Naive thymus-derived CD8-positive, alpha-beta T cell (primary cell): ENCODE measurements at places on chromosomes 12 and 14.

DNA sequence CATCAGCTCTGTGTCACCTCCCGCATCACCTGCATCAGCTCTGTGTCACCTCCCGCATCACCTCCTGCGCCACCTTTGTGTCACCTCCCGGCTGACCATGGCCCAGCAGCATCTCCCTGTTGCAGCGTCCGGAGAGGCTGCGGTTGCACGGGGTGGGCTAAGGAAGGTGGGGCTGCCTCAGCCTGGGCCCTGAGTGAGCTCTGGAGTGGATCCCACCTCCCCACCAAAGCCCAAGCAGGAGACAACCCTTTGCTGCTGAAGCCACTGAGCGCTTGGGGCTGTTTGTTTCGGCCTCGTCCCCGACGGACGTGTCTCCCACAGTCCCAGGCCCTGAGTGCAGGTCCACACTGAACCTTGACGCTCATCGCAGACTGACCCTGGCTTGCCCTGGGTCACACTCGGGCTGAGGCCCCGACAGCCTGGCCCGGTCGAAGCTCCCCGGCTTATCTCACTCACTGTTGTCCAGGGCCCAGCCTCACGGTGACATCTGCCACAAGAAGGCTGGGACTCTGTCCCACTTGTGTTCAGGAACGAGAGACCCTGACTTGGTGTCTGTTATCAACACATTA, 12.2 kb downstream of the TMEM121 start:
- DNase-seq: no peak

DNA sequence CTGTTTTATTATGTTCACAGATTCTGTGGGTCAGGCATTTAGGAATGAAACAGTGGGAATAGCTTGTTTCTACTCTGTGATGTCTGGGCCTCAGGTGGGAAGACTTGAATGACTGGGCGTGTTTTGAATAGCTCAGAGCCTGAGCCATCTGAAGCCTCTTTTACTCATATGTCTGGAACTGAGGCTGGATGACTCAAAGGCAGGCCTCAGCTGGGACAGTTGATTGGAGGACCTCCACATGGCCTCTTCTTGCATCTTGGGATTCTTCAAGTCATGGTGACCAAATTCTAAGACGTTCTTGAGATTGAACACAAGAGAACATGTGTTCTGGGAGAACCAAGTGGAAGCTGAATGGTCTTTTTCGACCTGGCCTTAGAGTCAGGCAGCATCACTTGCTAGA, 45.8 kb upstream of the TBX3 start:
- DNase-seq: no peak

DNA sequence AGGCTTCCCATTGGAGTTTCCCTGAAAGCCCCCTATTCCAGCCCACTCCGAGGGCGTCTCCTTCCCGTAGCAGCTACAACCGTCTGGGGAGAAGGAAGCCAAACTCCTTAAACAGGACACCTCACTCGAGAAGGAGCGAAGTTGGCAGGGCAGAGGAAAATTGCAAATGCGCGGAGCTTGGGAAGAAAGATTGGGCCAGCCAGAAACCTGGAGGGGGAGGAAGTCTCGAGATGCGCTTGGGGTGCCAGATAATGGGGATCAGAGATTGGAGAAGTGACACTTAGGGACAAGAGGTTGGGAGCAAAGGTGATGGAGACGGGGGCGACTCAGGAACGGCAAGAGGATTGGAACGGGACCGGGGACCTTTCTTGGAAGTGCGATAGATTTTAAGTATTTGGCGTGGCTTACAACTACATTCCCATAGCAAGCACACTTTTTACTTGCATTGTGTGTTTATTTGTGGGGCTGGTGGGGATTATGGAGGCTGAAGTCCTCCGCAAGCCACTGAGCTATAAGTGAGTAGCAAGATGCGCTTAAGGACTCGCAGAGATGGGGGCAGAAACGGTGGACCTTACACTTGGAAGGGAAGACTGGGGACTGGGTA, 926 bp downstream of the HRK start:
- no peak for DNase-seq

DNA sequence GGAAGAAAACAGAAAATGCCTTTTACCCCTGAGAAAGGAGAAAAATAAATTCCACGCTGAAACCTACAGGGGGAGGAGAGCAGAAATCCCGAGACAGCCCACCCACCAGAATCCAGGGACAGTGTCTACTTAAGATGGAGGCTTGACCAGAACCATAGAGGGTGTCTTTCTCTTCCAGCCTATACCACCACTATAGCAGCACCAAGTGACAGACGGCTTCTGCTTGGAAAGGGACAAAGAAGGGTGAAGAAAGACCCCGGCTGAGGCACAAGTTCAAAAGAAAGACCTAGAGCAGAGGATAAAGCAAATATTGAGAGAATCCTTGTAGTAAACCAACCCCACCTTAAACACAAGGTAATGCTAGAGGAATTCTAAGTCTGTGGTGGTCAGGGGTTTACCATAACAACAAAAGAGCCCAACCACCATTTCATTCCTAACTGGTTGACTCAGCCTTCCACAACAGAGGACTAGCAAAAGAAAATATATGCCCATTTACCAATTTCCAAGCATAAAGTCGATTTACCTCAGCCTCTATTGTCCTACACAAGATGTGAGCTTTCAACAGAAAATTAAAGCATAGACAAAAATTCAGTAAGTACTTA, 105.3 kb upstream of the FOXG1 start:
- no peak for DNase-seq

DNA sequence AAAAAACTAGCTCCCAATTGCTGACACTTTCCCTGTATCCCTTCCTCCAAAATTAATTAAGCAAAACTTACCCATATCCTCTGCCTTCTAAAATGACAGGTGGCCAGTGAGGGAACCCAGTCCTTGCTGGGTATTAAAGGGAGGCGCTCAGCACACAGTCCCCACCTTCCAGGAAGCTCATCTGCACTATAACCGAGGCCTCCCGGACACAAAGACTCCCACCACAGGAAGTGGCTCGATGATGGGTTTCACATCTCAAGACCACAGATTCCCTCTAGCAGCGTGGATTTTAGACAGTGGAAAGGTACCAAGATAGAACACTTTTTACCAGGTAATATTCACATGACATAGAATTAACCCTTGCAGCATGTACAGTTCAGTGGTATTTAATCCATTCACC, 126.8 kb upstream of the NCOR2 start:
- DNase-seq: no peak

DNA sequence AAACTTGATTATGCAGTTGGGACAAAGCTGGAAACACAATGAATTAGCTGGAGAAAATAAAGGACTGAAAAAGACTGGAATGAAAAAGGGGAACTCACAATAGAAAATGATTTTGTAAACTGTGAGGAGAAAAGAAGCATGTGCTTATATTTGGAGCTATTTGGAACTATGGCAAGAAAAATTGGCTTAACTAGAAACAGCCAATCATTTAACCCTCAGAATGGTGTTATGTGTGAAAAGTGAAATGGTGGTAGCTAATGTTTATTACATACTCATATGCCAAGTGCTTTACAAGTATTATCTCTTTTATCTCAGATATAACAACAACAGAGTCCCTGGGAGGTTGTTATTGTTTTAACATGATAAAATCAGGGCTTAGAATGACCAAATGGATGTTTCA, 583.1 kb upstream of the SEL1L start:
- DNase-seq: no peak

- no peak for DNase-seq
These were observed 67.3 kb downstream of the PRIMA1 start for GRCh38 chr14:93720981-93721483.

DNA sequence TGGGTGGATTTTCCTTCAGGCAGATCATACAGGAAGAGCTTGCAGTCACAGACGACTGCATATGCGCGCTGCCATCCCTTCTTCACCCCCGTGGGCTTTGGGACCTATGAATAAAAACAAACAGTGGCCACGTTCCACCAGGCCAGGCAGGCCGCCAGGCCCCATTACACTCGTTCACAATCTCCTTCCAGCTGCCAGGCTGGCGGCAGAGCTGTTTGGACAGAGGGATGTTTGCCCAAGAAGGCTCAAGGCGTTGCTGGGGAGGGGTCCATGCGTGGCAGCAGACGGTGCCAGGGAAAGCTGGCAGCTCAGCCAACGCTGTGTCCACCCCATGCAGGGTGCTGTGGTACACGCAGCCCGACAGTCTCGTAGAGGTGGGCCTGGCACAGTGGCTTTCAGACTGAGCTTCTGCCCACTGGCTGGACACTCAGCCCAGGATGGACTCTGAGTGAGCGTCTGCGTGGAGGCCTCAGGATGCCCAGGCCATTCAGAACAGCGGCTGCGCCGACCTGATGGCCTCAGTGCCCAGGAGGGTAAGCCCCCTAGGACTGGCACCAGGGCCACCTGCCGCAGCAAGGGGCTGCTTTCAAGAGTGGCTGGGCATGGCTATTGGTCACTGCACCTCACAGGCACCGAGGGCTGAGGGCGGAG, 27.5 kb downstream of the AMN start:
- no peak for DNase-seq

DNA sequence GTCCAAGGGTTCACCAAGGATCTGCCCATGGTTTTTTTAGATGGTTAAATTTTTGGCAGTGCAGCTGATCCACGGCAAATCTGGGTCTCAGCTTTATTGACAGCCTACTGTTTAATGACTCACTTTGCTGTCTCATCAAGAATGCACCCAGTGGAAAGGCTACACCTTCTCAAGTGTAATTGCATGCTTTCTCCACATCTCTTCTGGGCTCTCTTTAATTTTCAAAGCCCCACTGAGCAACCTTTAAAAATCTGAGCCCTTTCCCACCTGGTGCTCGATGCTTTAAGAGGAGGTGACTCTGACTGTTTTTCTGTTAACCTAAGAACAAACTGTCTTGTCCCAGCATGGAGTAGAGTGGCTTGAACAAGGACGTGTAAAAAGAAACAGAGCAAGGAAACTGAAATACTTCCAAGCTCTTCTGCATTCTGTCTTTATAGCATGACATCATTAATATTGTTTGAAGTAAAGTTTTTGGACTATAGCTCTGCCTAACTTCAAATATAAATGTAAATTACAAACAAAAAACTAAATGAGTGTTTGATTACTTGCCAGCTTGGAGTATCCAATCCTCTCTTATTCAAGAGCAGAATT, 214.2 kb upstream of the KRR1 start:
- no peak for DNase-seq

DNA sequence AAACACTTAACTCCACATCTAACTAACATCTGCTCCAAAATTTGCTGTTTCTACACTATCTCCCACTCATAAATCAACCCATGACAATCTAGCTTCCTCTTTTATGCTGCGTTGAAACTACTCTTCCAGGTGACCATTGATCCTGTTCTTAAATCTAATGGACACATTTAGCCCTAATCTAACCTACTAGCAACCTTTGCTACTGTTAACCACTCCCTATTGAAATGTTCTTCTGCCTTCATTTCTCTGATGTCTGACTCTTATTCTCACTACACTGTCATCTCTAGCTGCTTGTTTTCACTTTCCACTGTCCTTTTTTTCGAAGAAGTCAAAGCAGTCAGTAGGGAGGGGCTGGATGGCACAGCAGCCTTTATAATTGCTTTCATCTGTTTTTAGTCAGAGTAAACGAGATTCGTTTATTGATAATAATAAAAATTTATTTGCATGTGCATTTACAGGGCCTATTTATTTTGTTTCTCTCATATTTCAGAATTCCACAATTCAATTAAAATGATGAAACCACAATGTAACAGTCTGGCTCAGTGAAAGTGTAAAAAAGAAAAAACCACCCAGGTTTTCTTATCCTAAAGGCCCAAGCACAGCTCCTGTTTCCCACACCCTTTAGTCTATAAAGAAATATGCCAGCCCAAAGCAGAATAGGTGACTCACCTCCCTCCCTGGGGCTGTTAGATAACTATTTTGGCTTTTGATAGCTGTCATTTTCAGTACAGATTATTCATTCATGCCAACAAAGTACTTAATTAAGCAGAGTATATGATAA, 44.9 kb downstream of the ATP2B1 start:
- DNase-seq: no peak

DNA sequence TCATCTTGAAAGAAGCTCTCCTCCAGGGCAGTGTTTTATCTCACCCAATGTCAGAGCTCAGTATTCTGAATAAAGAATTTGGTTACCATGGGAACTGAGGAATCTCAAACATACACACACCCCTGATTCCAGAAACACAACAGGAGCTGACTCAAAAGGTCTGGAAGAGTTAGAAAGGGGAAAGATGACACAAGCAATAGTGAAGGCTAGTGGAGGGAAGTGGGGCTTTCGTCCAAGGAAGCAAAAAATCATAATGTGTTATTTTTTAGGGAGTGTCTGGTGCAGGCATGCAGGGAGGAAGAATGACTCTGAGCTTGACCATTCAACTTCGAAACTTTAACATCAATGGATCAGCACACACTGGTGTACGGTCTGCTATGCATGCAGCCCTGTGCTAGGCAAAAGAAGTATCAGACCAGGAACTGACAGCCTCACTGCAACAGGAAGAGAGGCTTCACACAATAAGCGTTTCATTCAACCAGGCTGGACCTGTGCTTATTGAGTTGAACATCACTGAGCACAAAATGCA, 20.3 kb downstream of the HEBP1 start:
- no peak for DNase-seq

DNA sequence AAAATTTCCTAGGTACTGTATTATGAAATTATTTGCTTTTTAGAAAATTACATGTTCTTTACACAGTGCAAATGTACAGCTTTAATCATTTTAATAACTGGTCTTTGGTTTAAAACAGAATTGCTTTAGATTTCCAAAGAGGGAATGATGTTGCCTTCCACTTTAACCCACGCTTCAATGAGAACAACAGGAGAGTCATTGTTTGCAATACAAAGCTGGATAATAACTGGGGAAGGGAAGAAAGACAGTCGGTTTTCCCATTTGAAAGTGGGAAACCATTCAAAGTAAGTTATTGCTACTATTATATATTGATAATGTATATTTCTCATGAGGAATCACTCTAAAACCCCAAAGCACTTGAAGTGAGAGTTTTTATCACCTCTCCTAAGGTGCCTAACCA, 13.4 kb downstream of the LGALS3 start:
- no peak for DNase-seq

DNA sequence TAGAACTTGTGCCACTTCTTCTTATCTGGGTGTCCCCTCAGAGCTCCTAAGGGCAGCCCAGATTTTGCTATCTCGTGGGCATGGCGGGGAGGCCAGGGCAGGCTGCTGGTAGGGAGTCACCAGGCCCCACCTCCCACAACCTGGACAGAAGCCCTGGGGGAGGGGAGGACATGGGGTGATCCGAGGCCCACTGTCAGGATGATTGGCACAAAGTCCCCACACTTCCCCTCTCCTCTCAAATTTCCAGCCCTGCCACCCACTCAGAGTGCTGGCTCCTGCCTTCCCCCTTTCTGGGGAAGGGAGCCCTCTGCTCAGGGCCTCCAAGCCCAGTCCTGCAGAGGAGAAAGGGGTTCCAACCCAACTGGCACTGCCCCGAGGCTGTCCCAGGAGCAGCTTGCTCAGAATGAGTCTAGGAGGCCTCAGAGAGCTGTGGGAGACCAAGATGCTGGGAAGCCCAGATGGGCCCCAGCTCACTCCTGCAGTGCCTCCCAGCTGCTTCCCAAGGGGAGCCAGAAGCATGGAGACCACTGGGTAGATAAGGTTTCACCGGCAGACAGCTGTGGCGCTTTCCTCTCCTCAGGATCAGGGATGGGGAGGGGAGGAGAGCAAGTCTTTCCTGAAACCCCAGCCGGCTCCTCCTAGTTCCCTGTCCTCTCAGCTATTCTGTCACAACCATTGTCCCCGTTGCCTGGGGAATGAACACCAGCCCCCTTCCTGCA, 82.8 kb downstream of the B4GALNT3 start:
- DNase-seq: no peak
